ENCODE measurements at places on chromosomes 11 and 22. TPM values are rescaled to one million over a fixed set of nuclear protein-coding genes. Genes with fewer than 3 reads are reported as not detected.

GRCh38 chr11:6110011-6110410 lies 2.5 kb downstream of the OR56B4 start:
- H3K4me3 ChIP-seq, result no peak overlapping the region
- H3K4me1 ChIP-seq, result no peaks in the 10 kb centered on the region
- no peak for DNase-seq
- no peak overlapping the region for H3K27ac ChIP-seq
- H3K27me3 ChIP-seq, result no peaks in the 10 kb centered on the region

- H3K4me3 ChIP-seq, result no peak overlapping the region
- peak; percentile 90 for DNase-seq
- peak overlapping the region; percentile 88 for H3K27ac ChIP-seq
- H3K4me1 ChIP-seq, result peaks cover 15% of the 10 kb centered on the region
Observed at GRCh38 chr11:66112601-66113499, 42.8 kb downstream of the PACS1 start.

DNA sequence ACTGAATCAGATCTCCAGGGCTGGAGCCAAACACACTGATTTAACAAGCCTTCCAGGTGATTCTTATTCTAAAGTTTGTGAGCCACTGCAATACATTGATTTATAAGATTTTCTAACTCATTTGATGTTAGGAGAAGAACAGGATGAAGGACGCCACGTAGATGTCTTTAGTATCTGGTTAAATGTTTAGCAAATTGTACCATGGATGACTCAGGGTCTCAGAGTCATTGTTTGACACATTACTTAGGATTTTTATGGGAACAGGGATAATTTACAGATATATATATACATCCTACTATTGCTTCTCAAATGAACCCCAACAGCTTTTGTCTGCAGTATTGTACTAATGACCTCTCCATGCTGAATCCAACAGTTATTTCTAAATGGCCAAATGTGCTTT lies 143.1 kb upstream of the DDI1 start:
- H3K27me3 ChIP-seq, result no peaks in the 10 kb centered on the region
- peaks cover 8% of the 10 kb centered on the region for H3K4me1 ChIP-seq
- no peak overlapping the region for H3K27ac ChIP-seq
- peak; percentile 62 for DNase-seq

GRCh38 chr11:60362241-60362640 lies 16.1 kb upstream of the MS4A7 start:
- H3K36me3 ChIP-seq, result no peaks in the 10 kb centered on the region
- no peak overlapping the region for H3K4me3 ChIP-seq
- no peaks in the 10 kb centered on the region for H3K27me3 ChIP-seq
- no peak for DNase-seq
- H3K4me1 ChIP-seq, result no peaks in the 10 kb centered on the region
- no peak overlapping the region for H3K27ac ChIP-seq

DNA sequence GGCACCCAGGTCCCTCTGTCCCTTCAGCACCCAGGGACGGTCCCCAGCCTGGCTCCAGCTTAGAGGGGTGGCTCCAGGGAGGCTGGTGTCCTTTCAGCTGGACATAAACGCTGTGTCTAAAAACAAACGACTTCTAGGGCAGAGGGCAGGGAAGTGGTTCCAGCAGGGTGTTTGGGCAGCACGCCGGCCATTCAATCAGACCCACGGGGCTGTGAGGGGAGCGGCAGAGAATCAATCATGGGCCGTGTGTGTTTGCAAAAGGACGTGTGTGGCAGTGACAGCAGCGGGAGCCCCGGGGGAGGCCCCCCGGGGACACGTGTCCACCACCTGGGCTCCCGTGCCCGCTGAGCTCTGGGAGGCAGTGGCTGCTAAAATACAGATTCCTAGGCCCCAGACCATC lies 127.7 kb downstream of the MN1 start:
- H3K4me1 ChIP-seq, result peaks cover 4% of the 10 kb centered on the region
- H3K27ac ChIP-seq, result no peak overlapping the region
- DNase-seq, result no peak
- no peaks in the 10 kb centered on the region for H3K36me3 ChIP-seq
- H3K27me3 ChIP-seq, result peaks cover 46% of the 10 kb centered on the region
- no peak overlapping the region for H3K4me3 ChIP-seq

DNA sequence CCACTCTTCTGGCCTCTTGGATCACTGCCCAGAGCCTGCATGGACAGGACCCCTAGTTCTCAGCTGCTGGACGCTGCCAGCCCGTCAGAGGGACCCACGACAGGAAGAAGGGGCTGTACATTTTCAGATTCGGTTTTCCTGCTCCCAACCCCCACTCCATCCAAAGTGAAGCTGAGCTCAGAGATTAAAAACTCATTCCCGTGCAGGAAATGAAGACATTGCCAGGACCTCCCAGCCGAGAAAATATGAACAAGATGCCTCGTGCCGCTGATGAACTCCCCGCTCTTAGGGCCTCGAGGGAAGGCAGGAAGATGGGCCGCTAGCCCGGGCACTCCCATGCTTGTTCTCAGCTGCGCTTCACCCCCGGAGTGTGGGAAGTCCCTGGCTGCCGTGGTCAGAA lies 36.1 kb downstream of the RPUSD4 start:
- no peaks in the 10 kb centered on the region for H3K36me3 ChIP-seq
- H3K4me3 ChIP-seq, result no peak overlapping the region
- DNase-seq, result no peak
- H3K27me3 ChIP-seq, result peaks cover 38% of the 10 kb centered on the region
- peaks cover 2% of the 10 kb centered on the region for H3K4me1 ChIP-seq

DNA sequence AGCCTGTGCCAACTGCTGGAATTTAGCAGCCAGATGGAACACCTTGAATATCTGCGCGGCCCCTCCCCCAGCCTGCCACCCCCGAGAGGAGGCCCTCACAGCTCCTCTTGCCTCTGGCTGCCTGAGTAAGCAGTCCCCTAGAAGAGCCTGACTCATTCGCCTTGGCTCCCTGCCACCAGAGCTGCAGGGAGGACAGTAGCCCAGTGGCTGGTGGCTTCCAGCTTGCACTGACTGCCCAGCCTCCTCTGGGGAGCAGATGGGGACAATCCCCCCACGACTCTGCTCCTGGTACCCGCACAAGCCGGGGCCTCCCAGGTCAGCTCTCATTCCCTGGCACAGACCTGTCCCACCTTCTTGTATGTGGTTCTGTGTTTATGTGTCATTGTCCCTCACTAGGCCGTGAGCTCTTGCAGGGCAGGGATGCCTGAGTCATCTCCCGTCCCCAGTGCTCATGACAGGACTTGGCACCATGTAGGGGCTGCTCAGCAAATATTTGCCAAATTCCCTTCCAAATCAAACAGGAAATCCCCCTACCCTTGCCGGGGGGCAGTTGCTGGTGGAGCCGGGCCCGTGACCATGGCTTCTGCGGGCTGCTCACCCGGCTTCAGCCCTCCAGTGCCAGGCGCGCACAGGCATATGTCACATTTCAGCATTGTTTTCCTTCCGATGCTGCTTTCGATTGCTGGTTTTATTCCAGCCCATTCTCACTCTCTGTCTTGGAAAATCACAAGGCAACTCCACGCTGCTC lies 43.6 kb downstream of the CACNG2 start:
- H3K27ac ChIP-seq, result no peak overlapping the region
- no peaks in the 10 kb centered on the region for H3K36me3 ChIP-seq
- peaks cover 11% of the 10 kb centered on the region for H3K4me1 ChIP-seq
- H3K4me3 ChIP-seq, result no peak overlapping the region

DNA sequence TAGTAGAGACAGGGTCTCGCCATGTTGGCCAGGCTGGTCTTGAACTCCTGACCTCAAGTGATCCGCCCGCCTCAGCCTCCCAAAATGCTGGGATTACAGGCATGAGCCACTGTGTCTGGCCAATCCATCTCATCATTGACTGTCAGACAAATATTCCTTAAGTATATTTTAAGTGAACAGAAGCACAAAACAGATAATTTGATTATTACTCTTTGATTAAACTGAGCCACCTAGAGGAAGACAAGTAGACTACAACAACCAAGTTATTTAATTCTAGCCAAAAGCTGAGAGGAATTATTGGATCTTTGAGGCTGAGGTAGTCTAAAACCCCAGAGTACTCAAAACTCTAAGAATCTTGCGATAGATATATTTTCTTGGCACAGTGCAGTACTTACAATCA lies 1.2 kb downstream of the ACRV1 start:
- peaks cover 9% of the 10 kb centered on the region for H3K4me1 ChIP-seq
- H3K36me3 ChIP-seq, result peaks cover 2% of the 10 kb centered on the region
- no peaks in the 10 kb centered on the region for H3K27me3 ChIP-seq
- DNase-seq, result peak; percentile 13
- H3K27ac ChIP-seq, result no peak overlapping the region
- H3K4me3 ChIP-seq, result no peak overlapping the region

DNA sequence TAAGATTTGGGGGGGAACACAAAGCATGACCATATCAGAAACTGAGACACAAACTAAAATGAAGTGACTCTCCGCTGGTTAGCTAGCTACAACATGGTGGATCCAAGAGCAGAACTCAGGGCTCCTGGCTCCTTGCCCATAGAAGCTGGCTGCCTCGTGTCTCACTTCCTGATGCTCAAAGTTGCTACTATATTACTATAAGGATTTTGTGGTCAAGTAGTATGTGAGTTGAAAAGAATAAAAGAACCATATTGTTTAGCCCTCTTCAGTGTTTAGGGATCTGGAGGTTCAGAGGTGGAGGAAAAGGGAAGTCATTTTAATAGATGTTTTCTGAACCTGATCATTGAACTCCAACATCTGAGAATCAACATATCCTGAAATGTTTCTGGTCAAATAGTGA lies 16.9 kb upstream of the SIK2 start:
- DNase-seq, result peak; percentile 90
- H3K36me3 ChIP-seq, result no peaks in the 10 kb centered on the region
- H3K27ac ChIP-seq, result no peak overlapping the region
- no peak overlapping the region for H3K4me3 ChIP-seq
- no peaks in the 10 kb centered on the region for H3K27me3 ChIP-seq

DNA sequence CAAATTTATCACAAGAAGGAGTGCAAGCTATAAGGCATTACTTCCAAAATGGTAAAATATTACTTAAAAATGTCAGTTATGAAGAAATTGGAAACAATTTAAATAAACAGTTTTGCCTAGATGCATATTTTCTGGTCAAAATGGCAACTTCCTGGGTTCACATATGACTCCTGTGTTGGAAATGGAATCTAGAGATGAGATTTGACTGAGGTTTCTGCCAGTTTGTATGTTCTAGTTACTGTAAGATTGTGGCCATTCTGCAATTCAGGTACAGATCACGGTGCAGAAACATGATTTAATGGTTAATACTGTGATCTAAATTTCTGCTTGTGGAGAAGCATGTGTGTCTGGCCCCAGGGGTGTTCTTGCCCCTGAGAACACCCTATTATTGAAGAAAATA lies 3.4 kb upstream of the OR4C6 start:
- no peaks in the 10 kb centered on the region for H3K36me3 ChIP-seq
- DNase-seq, result no peak
- H3K4me1 ChIP-seq, result no peaks in the 10 kb centered on the region

- H3K27ac ChIP-seq, result no peak overlapping the region
- no peak for DNase-seq
- peaks cover 3% of the 10 kb centered on the region for H3K27me3 ChIP-seq
- H3K4me1 ChIP-seq, result no peaks in the 10 kb centered on the region
- H3K36me3 ChIP-seq, result no peaks in the 10 kb centered on the region
Observed at GRCh38 chr22:23393721-23394320, 186.3 kb downstream of the IGLL1 start.

DNA sequence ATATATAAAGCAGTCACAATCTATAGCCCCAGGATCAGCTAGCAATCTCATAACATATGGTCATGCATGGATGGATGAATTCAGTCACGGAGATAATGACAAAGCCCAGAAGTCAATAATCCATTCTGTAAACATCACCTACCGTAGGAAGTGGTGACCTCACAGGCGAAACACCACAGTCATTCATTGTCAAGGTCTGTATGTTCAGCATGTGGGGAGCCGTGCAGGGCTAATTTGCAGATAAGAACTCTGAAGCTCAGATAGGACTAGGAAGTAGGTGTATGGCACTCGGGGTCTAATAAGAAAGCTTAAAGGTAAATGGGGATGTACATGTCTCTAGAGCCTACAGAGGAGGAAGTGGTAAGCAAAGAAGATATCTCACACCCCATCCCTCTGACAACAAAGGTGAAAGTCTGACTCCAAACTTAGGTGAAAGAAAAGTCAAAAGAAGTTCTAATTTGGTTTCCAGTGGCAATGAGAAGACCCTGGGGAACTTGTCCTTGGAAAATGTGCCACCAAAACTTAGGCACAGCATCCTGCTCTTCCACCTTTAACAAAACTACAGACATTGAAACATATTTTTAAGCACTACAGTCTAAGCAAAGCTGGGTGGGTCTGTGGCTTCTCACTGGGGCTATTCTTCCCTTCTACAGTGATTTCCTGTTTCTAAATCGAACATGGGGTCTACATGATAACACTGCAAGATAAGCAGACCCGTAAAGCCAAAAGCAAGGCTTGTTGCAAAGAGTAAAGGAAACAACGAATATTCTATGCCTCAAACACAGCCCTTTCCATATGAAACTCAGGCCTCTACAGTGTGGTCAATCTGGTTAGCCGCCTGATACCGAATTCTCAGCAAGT lies 5.2 kb downstream of the CRTAM start:
- H3K36me3 ChIP-seq, result no peaks in the 10 kb centered on the region
- H3K4me3 ChIP-seq, result no peak overlapping the region
- no peak overlapping the region for H3K27ac ChIP-seq

Gene GAL3ST3
- not detected for total RNA-seq

Gene C11orf65
- 0.56 TPM for total RNA-seq

Gene KDELR3
- 224 TPM for total RNA-seq

Gene ELFN2
- 0.83 TPM for total RNA-seq

Gene TMEM258
- 70.0 TPM for total RNA-seq

Gene OR5F1
- not detected for total RNA-seq

Gene SCN4B
- 0.18 TPM for total RNA-seq

All from IMR-90 (cell line).